ENCODE measurements at places on chromosomes 12 and 14.

GRCh38 chr14:48622980-48623379 lies 947.6 kb upstream of the MDGA2 start:
- no peak for DNase-seq

DNA sequence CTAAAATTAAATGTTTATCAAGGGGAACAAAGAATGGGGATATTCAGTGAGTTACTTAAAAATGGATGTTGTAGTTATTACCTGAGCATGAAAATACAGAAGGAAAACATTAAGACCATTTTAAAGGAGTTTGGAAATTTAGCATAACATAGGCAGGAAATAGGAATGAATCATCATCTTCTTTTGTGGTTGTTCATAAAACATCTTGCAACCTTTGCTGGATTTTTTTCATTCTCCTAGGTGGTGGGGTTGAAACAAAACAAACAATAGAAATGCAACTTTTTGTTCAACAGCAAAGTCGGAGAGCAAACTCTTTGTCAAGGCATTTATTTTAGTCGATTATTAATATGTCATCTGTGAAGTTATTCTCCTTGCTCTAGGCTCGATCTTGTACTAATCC lies 275.1 kb downstream of the IPO8 start:
- no peak for DNase-seq

DNA sequence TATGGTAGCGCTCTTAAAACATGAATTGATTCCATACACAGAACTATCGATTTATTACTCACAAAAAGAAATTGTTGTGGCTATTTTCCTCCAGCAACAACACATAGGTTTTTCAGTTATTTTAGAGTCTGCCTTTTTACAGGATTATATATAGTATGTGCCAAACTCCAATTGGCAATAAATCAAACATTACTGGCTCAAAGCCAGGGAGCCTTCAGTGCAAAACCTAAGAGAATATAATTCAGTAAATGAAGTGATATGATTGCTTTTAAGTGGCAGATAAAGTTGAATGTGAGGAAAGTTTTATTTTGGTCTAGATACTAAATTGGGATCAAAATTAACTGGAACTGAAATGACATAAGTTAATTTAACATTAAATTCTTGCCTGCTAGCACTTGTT lies 234.8 kb downstream of the PIK3C2G start:
- no peak for DNase-seq

DNA sequence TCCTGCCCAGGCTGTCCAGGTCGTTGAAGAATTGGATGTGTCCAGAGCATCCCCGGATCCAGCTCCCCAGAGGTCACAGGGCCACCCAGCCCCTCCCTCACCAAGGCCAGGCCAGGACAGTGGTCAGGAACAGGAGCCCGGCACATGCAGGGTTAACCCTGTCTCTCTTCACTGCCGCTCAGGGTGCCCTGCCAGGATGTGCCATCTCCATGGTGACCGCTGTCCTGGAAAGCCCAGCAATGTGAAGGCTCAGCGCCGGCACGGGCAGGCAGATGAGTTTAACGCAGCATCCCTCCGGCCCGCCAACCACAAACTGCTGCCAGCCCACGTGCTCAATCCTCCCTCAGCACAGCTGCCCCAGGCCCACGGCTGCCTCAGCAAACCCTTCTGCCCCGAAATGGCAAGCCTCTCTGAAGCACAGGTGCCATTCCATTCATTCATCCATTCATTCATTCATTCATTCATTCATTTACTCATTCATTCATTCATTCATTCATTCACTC lies 4.4 kb downstream of the TMEM179 start:
- DNase-seq: no peak

GRCh38 chr14:22512106-22512814 lies 76.8 kb downstream of the DAD1 start:
- no peak for DNase-seq

DNA sequence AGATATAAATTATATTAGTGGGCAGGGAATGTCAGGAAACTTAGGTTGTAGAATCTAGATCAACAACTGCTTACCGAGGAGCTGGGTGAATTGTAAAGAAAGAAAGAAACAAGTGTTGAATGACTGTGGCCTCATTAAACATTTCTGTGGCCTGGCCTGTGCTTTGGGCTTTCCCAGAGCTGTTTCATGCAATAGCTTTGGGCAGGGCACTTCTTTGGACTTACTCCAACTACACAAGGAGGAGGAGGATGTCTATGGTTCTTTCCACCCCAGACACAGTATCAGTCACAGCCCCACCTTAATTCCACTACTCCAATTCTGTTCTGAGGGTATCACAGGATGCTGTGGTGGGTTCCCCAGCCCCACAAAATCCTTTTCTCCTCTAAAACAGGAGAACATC lies 38.0 kb downstream of the DPF3 start:
- no peak for DNase-seq

DNA sequence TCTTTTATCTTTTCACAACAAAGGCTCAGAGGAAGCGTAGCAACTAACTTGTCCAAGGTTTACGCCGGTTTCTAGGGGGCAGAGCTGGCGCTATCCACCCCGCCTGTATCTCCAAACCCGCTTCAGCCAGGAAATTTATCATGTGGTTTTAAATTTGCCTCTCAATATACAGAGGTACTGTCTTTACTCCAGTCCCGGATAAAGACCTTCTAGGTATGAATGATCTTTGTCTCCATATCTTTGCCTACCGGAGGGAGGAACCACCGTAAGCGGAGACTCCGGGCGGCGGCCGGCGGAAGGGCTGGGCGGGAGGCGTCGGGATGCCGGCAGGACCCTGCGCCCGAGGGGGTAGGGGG lies 693 bp upstream of the RIMKLB start:
- DNase-seq: no peak

- peak; percentile 39 for DNase-seq
Measured at GRCh38 chr12:6323340-6323994, 13.0 kb downstream of the PLEKHG6 start.

- DNase-seq: no peak
Measured at GRCh38 chr14:80216818-80217217, 5.5 kb upstream of the DIO2 start.
